AG10803 (cell line): ENCODE measurements at places on chromosomes 3 and 15.

- DNase-seq, result peak; percentile 88
These were observed 351.8 kb upstream of the TPRG1 start for GRCh38 chr3:188819939-188820338.

- DNase-seq, result no peak
These were observed 121.4 kb upstream of the GMNC start for GRCh38 chr3:190983875-190984274.

GRCh38 chr3:13530241-13531009, 18.5 kb upstream of the FBLN2 start:
- no peak for DNase-seq

- no peak for DNase-seq
These were observed 29.4 kb upstream of the SLCO2A1 start for GRCh38 chr3:134059035-134059601.

DNA sequence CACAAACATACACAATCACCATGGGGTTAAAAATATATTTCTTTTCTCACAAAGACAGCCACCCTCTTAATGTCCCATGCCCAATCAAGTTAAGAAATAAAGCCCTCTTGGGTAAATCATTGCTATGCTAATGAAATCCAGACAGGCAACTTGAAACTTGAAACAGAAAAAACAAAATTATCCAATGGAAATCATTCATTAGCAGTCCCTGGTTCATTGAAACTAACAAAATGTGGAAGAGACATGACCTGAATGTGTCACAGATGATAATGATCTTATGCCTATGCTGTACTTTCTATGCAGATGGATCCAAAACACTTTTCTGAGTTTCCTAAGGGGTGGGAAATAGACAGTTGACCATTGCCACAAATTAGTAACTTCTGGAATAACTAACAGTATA, 983.7 kb downstream of the MCTP2 start:
- DNase-seq, result no peak

DNA sequence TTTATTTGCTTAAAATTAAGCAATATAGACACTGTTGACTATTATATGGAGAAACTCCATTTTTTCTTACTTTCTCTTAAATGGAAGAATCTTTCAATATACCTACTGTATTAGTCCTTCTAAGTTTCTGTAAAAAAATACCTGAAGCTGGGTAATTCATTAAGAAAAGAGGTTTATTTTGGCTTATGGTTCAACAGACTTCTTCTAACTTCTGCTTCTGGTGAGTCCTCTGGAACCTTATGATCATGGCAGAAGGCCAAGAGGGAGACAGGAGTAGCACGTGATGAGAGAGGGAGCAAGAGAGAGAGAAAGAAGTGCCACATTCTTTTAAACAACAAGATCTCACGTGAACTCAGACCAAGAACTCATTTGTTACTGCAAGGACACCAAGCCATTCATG, 573.3 kb downstream of the MCTP2 start:
- no peak for DNase-seq

GRCh38 chr3:123028233-123028828, 768 bp upstream of the SEMA5B start:
- peak; percentile 75 for DNase-seq

DNA sequence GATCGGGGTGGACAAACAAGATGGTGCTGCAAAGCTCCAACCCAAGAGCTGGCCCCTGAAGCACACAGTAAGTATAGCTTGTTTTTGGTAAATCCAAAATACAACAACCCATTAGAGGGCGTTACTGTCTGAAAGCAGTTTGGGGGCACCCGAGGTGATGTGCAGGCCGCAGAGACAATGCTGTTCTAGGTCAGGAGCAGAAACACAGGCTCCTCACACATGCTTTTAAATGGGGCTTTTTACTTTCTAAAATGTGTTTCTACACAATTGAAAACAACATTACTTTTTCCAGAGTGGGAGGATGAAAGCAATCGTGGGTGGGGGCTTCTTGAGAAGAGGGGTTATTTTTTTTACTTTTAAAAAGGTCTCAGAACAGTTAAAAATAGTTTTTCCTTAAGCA, 1029.3 kb upstream of the CFAP20DC start:
- no peak for DNase-seq

- peak; percentile 88 for DNase-seq
These were observed 103.8 kb downstream of the RBMS3 start for GRCh38 chr3:29384640-29385039.

- no peak for DNase-seq
These were observed 4.8 kb downstream of the VIPR1 start for GRCh38 chr3:42507252-42507651.
